ENCODE measurements at places on chromosomes 7 and 10.

GRCh38 chr7:142024547-142024946, 28.9 kb downstream of the MGAM start:
- DNase-seq, result no peak

DNA sequence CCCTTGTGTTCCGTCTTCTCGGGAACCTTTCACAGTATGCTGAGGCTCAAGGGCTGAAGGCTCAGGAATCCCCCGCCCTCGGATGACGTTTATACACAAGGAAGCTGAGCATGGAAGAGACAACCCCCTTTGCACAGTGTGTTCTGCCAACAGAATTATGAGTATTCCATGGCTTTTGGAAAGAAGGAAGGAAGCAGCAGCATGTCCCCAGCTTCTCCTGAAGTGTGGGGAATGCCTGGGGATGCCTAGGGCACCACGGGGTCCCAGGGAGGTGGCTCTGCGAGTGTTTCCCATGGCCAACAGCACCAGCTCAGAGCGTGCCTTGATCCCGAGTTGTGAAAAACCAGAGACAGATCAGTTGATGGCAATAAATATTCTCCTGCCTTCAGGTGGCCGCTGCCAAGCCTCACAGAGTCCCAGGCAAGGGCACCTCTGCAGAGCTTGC, 88.8 kb upstream of the DDC start:
- DNase-seq, result no peak

DNA sequence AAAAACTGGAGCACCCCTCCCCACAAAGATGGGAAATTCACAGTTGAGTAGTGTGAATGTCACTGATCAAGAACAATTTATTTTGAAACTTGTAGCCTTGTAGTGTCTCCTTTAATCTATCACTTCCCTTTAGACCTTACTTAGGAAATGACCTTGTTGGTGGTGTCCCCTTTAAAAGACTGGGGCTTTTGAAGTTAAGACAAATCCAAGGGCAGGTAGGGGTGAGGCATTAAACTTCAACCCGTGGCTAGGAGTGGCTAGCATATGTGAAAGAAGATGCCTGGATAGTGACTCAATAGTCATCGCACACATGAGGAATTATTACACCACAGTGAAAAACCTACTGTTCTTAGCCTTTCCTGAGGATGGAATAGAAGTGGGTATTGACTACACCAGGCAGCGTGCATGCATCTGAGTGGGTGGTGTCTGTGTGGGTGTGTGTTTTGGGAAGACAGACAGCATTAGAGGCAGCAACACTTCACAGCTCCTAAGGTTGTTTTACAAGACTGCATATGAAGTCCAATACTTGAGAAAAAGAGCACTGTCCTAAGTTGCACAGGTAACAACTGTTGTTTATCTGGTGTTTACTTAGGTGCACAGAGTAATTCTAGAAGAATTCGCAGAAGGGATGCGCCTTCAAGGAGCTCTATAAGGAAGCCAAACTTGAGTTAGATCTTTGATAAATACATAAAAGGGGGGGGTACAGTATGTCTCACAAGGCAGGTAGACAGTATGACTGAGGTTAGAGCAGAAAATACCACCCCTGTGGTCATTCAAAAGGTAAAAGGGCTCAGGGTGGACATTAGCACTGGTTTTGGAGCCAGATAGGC, 32.9 kb downstream of the ABLIM1 start:
- DNase-seq, result no peak

DNA sequence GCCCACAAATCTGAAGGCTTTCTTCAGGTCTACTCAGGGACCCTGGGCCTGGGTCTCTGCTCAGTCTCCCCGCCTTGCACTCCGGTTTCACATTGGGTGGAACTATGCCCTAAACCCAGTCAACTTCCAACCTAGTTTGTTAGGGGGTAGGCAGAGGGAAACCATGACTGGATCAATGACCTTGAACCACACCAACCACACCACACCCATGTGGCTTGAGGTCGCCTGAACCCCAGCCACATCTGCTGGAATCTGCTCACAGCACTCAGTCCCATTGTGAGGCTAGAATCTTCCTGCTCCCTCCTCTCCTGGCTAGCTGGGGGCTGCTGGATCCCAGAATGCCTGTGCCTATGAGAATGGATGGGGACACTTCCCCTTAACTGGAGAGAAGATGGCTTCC, 17.9 kb downstream of the RFC2 start:
- DNase-seq, result no peak

GRCh38 chr10:126904818-126905701, at the start of gene DOCK1:
Gene DOCK1 (plus strand): TSS chr10:126905428. CDS start chr10:126905518, 90 bp downstream.
- peak; percentile 93 for DNase-seq

- no peak for DNase-seq
Measured at GRCh38 chr7:96663457-96663856, 46.2 kb downstream of the SEM1 start.

- DNase-seq, result no peak
Measured at GRCh38 chr10:92131275-92131820, 159.5 kb downstream of the CPEB3 start.

- no peak for DNase-seq
Measured at GRCh38 chr7:80093349-80093748, 41.3 kb upstream of the GNAI1 start.

DNA sequence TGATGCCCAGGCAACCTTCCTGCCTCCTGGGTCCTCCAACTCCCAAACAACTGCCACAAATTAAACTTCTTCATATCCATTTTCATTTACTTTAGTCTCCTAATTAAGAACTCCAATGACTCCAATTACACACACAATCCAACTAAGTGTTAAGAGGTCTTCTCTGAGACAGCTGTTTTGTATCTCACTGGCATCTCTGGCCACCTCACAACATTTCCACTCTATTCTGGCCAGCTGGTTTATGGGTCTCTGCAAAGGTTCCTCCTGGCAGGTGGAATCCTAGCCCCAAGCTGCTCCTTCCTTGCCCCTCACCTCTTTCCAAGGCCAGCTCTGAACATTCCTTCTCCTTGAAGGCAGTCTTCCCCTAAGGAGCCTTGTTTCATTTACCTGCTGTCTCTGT, 123.1 kb upstream of the HPS1 start:
- no peak for DNase-seq

GRCh38 chr7:32036557-32036956, 33.6 kb downstream of the PDE1C start:
- DNase-seq, result no peak

- DNase-seq, result no peak
Measured at GRCh38 chr10:20334559-20334958, 518.3 kb downstream of the PLXDC2 start.
